ENCODE measurements at places on chromosomes 3 and 15.

- no peak for DNase-seq
Observed at GRCh38 chr3:129836381-129837064, 57.0 kb downstream of the TMCC1 start.

DNA sequence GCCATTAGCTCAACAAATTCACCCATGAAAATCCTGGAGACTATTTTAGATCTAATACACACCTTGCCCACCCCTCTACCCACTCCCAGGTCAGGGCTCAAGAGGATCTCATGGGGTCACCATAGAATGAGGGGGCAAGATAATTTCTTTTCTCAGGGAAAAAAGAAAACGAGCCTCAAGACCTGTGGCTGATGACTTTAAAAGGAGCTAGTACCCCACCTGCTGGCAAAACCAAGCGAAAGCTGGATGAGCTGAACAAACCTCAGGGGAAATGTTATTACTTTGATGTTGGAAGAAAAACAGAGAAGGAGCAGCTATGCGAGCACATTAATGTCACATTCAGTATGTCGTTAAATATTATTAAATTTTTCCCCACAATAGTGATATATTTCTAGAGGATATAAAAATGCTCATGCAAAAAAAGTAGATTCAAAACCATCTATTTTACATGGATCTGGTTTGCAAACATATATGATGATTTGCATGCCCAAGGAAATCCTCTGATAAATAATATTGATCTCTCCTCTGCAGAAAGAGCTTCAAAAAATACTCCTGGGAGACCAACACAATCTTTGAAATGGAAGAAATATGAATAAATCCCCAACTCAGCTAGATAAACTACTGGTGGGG is 37.7 kb downstream of the PLD1 start:
- peak; percentile 58 for DNase-seq

GRCh38 chr3:32963871-32964270 is 12.4 kb downstream of the CCR4 start:
- no peak for DNase-seq

DNA sequence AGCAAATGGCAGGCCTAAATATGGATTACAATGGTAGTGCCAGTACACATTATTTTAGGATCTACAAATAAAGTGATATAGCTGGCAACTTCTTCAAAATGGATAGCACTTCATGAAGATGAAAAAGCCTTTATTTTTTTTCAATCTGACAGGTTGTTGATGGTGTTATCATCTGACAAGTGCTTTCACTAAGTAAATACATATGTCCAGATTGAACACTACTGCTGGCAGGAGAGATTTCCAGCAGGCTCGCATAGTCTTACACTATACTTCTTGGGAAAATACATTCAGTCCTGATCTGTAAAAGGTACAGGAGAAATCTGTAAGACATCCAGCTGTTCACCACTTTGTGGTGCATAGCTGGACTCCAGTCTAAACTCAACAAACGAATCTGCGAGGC is 50.9 kb upstream of the ALCAM start:
- no peak for DNase-seq

GRCh38 chr3:73177827-73178226 is 116.4 kb downstream of the EBLN2 start:
- DNase-seq: no peak

DNA sequence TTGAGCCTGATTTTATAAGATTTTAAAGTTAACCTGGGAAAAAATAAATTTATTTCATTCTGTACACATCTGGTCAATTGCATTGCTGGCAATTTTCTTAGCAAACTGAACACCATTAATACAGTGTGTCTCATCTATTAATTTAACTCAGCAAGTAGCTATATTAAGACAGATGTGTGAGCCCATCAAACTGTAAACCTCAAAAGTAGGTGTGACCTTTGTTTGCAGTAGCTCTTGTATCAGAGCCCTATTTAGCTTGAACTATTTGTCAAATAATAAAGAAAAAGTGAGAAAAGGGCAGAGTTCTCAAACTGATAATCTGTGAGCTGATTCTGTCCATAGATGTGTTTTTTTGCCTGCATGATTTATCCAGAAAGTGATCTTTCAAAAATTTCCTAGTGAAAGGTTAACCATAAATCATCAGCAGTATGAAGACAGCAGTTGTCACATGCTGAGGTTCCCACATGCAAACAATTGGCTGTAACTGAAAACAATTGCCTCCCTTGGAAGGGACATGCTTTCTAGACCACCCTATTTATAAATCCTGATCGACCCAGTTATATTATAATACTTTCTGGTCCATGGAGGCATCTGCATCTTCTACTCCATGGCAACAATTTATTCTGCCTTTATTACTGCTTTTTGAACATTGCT is 646.5 kb downstream of the NSUN3 start:
- no peak for DNase-seq

DNA sequence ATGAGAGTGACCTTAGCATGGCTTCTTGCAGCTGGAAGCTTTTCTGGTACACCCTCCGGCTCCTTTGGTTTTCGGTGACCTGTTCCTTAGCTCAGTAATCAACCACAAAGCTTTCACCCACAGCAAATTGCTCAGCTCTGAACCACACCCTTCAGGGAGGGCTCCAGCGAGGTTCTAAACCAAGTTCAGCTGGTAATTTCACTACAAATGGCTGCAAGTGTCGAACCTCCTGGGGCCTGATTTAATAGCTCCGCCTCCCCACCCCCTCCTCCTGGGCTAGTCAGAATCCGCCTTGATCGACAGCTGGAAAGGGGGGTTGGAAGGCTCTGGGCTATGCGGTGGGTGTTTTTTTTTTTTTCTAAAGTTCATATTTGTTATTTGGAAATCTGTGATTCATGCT is 150.9 kb upstream of the MCTP2 start:
- peak; percentile 69 for DNase-seq

DNA sequence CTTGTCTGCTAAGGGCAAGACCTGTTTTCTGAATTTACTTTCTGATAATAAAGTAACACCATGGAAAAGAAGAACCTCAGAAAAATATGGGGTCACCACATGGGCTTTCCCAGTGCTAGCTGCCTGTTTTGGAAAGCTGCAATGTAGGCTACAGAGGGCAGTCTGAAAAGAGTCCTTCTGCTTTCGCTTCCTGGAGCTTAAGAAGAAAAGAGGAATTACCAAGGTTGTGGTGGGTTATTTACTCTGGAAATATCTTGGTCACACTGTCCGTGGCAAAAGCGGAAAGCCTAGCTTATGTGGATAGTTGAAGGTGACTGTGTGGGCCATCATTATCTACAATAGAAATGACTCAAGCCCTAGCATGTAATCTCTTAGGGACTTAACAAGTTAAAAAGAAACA is 31.7 kb upstream of the IP6K2 start:
- DNase-seq: no peak

GRCh38 chr3:173688216-173688842 is 290.8 kb downstream of the NLGN1 start:
- DNase-seq: no peak

- DNase-seq: no peak
Observed at GRCh38 chr15:60128000-60128376, 123.9 kb downstream of the FOXB1 start.

DNA sequence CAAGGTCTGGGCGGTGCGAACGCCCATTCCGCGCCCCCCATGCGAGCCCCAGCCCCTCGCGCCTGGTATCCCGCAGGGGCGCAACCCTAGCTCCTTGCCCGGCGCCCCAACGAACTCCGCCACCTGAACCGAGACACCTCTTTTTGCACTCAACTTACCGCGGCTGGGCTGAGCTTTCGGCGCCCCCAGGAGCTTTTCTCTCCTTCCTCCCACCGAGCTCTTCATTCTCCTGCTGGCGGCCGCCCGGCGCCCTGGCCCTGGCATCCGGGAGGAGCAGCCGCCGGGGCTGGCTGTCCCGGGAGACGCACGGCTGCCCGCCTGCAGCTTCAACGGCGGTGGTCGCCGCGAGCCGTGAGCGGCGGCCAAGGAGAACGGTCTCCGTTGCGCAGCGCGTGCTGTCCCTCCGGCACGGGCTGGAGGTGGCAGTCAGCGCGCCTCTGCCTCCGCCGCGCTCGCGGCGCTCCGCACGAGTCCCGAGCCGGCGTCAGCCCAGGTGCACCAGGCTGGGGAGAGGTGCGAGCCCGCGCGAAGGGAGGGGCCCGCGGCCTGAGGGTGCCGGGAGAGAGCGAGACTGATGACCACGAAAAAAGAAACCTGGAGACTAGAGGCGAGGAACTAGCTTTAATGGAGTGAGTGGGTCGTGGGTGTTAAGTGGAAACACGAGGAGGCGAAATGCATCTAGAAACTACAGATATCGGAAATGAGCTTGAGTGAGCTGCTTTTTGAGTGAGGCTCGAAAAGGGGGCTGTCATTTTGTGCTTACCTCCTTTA is 621.5 kb upstream of the ZNF385D start:
- peak; percentile 67 for DNase-seq

DNA sequence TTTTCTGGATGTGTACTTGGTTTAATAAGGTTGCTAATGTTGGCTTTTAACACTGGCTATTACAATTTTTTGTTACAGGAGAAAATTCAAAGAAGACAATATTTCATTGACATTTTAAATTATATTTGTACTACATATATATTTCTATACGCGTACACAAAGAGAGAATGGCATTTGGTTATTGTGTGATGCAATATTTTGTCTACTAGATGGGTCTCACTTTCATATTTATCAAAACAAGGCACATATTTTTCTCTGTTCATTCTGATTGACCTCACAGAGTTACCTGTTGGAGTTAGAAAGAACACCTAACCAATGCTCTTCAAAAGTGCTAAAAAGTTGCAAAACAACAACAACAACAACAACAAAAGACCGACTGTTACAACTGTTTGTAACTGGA is 50.2 kb upstream of the VGLL3 start:
- DNase-seq: no peak

- DNase-seq: no peak
Observed at GRCh38 chr3:71564361-71564760, 19.2 kb downstream of the FOXP1 start.

- DNase-seq: no peak
Observed at GRCh38 chr3:184716622-184717398, 4.9 kb upstream of the MAGEF1 start.

- no peak for DNase-seq
Observed at GRCh38 chr3:192481638-192482037, 245.7 kb downstream of the FGF12 start.

DNA sequence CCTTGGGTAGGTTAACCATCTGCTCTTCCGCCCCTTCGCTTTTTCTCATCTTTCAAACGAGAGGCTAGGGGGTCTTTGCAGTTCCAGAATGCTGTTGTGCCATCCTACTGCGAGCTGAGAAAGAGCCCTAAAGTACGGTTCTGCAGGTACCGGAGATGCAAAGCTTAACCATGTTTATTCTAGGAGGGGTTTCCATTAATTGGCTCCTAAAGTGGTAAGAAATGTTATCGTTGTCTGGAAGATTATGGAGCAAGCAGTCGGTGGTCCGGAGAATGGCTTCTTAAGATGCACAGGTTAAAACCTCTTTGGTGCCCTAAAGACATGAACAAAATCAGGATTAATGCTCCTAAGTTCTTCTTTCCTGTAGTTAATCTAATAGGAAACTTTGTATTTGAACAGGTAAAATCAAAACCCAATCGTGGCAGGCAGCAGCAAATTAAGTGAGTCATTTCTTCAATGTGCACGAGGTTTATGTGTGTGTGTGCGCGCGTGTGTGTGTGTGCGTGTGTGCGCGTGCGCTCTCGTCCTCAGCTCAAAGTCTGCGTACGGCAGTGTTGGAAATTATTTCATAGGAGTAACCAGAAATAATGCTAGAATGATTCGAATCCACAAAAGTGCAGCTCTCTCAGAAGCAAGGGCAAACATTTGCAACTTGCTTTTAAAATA is 772 bp downstream of the FAM81A start:
- DNase-seq: no peak

DNA sequence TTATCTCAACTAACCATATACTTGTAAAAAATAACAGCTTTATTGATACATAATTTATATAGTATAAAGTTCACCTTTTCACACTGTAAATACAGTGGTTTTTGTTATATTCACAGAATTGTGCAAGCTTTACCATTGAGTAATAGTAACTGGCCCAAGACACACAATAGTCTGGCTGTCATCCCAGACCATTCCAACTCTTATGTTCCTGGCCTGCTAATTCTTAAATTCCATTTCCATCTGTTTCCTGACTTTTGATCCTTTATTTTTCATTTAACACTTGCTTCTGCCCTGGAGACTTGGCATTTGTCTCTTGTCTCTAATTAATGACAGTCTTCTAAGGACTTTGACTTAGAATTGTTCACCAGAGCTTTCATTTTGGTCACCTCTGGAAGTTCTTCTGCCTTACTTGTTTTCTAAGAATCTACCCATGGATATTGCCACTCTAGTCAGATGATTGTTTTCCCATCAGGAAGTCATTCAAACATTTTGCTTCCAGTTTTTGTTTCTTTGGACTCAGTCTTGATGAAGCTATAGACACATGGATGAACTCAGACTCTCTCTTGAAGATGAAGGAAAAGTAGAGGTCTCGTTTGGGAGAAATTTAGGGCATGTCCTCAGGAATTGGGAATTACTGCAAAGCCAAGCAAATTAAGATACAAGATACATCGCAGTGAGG is 27.2 kb upstream of the PLSCR4 start:
- DNase-seq: no peak

GRCh38 chr3:46337911-46338310 is 16.0 kb upstream of the CCR2 start:
- DNase-seq: no peak

- DNase-seq: no peak
Observed at GRCh38 chr3:197547306-197548011, 8.3 kb downstream of the BDH1 start.

- DNase-seq: no peak
Observed at GRCh38 chr3:45952456-45952855, 9.2 kb downstream of the CXCR6 start.

- DNase-seq: no peak
Observed at GRCh38 chr3:122572940-122573412, 4.5 kb upstream of the PARP15 start.

GRCh38 chr3:25139267-25139666 is 288.8 kb upstream of the RARB start:
- no peak for DNase-seq

- DNase-seq: no peak
Observed at GRCh38 chr3:72035606-72036005, 250.7 kb upstream of the PROK2 start.

DNA sequence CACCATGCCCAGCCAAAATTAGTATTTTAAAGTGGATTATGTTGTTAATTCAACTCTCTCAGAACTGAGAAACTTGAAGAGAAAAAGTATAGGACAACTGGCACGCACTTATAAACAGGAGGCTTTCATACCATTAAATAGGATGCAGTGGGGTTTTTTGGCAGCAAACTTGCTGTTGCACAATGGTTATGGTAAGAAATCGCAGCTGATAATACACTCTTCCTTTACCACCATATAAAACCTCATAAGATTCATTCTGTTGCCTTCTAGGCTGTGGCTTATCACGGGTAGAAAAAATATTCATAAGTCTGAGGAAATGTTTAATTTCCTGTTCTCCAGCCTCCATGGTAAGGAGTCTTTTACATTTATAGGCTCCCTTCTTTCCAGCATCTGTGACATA is 95.3 kb downstream of the TMCO5A start:
- DNase-seq: no peak
